ENCODE measurements at places on chromosomes 16 and 17.

DNA sequence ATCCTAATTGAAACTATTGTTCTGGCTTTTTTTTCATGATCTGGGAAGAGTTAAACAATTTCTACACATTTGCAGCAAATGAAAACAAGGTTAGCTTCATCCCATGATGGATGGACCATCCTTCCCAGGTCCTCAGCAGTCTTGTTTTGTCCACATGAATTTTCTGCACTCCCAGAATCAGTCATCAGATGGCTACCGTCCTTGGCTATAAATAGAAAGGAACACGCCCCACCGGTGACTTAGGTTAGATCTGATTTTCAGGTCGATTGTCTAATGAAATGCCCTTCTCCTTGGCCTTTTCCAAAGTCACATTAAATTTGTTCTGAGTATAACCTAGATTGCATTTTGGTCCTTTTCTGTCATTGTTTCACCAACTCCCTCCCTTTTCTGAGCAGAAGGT is 41.4 kb upstream of the NOL11 start:
- DNase-seq, result no peak

DNA sequence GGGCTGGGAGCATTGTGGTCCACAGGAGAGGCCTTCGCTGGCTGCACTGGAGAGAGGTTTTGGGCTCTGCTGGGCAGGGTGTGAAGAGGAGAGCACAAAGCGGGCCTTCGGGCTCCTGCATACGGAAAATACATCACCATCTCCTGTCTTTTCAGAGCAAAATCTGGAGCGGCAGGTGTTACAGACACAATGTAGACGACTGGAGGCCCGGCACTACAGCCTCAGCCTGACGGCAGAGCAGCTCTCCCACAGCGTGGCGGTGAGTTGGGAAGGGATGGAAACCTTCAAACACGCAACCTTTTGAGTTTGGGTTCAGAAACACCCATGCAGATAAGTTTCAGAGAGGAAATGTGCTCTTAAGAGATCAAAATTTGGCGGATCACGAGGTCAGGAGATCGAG is 17.9 kb downstream of the GINS2 start:
- no peak for DNase-seq

DNA sequence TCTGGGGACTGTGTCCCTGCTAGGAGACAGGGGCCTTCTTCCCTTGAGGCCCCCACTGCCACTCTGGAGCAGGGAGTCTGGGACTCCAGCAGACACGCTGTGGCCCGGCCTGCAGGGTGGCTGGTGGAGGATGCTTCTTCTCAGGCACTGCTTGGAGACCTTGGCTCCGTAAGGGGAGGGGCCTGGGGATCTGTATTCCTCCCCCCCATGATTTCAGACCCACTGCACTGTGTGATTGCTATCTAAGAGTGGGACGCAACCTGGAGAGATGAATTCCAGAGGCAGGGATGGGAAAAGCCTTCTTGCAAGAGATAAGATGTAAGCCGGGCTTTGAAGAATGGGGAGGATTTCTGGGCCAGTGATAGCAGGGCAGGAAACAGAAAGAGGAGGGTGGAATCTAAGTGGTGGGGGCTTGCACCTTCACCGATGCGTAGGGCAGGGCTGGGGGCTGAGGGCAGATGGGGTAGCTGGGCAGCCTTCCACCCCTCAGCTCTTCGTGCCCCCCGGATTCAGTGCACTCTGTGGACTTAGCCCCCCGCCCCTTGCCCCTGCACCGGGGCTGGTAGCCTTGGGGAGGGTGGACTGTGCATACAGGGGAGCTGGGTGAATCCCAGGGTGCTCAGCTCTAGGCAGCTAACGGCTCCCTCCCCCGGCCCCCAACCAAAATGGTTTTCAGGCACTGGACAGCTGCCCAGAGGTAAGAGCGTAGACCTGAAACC is 5.2 kb upstream of the GSE1 start:
- DNase-seq, result no peak

GRCh38 chr17:57255182-57255775 is 1.0 kb upstream of the MSI2 start:
- DNase-seq, result no peak

- no peak for DNase-seq
Observed at GRCh38 chr17:73519714-73520368, 124.4 kb downstream of the SDK2 start.

DNA sequence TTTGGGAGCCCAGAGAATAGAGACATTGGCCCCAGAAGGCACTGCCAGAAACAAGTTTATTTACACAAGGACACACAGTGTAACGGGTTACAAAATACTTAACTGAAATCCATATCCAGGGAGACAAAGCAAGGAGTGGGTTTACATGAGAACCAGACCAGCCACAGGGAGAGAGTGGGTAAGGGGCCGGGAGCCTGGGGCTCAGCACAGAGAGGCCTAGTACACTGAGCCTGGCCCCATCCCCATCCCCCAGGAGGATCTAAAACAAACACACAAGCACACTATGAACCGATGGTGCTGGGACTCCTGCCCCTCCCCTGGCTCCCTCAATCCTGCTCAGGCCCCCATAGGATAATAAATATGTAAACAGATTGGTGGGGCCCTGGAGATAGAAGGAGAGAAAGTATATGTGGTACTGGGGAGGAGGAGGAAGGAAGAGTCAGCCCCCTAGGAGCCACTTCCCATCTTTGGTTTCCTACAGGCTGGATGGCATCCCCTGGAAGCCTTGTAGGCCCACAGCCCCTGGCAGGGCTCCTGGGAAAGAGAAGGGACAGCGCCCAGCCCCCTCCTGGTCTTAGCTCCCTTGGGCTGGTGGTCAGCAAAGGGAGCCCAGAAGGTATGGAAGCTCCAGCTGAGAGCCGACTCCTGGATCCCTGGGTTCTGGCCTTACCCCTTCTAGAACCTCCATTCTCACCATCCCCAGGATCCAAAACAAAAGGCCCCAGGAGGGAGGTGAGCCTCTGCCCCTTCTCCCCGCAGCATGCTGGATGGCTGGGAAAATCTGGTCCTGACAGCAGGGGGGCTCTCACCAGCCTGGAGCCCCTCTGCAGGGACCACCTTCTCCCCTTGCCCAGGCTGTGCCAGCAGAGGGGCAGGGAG is 6.4 kb downstream of the G6PC3 start:
- no peak for DNase-seq

DNA sequence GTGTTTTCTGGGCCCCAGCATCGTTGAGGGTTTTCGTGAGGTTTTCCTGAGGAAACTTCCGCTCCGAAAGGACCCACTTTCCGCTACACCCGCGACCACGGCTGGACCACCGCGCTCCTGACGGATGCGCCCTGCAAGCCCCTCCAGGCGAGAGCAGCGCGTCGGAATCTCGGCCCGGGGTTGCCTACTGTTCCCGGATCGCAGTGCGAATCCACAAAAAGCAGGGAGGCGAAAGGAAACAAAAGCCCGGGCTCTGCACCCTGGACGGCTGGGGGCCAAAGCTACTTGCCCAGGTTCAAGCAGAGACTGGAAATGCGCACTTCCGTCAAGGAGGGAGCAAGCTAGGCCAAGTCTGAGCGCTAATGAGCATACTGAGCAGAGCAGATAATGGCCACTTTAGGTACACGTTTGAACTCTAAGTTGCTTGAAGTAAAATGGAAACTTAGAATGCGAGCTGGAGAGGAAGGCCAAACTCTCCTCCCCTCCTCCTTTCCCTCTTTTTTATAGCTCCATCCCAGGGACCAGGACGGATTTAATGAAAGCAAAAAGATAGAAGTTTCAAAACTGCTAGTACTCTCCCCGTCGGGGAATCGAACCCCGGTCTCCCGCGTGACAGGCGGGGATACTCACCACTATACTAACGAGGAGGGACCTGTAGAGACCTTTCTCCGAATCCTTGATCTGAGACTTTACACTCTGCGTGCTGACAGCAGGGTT is 11.4 kb upstream of the AURKB start:
- peak; percentile 79 for DNase-seq

DNA sequence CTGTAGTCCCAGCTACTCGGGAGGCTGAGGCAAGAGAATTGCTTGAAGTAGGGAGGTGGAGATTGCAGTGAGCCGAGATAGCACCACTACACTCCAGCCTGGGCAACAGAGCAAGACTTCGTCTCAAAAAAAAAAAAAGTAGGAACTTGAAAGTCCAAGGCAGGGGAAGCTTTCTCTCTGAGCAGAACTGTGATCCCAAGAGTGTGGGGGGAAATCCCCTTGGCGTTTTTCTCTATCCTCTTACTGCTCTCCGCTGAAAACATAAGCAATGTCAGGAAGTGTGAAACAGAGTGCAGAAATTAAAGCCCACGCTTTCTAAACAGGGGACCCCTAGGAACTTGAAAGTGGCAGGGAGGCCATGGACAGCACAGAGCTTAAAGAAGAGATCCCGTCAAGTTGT is 9.8 kb upstream of the CMTM3 start:
- DNase-seq, result no peak

- no peak for DNase-seq
Observed at GRCh38 chr17:44906763-44907728, 7.8 kb upstream of the EFTUD2 start.

- no peak for DNase-seq
Observed at GRCh38 chr16:79597277-79598062, 3.1 kb downstream of the MAF start.

- peak; percentile 68 for DNase-seq
Observed at GRCh38 chr17:36482611-36483504, 3.6 kb upstream of the ZNHIT3 start.

DNA sequence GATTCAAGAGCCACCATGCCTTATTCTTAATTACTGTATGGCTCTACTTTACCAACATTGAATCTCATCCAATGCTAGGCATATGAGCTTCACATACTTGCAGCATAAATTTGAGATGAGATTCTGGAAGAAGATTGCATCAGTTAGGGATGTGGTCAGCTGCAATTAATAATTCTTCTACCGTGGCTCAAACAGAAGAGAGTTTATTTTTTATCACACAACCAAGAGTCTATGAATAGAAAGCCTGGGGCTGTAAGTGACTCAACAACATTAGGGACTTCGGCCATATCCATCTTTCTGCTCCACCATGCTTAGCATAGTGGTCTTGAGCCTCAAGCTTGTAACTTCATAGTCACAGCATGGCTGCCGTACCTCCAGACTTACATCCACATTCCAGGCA is 179.4 kb upstream of the IRX6 start:
- no peak for DNase-seq

DNA sequence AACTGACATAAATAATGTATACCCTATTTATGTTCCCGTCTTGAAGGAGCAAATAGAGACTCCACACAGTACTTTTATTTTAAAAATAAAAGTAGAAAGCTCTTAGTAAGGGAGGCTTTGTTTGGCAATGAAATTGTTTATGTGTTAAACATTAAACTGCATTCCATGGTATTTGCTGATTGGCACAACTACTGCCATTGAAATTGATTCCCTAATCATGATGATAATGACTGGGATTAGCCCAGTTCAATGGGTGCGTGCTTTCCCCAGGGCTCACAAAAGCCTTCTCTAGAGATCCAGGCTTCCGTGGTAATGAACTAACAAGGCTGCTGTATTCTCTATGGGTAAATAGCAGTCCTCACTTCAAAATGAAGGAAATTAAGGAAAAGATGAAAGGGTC is 67.5 kb downstream of the GPRC5B start:
- DNase-seq, result no peak

GRCh38 chr17:48814504-48814903 is 2.5 kb downstream of the TTLL6 start:
- DNase-seq, result peak; percentile 50

DNA sequence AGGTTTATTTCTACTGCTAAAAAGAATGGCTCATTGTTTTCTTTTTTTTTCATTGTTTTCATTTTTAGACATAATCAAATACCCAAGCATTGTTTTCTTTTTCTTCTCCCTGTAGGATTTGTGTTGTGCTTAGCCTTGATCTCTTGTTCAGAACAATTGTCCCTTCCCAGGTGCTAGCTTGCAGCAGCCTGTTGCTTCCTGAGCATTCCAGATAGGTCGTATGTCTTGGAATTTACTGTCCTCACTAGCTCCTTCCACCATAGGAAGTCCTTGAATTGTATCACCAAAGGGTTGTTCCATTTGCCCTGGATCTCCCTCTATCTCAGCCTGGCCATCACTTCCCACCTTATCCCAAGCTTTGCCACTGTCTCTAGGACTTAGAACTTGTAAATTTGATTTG is 10.0 kb upstream of the VPS4A start:
- no peak for DNase-seq

- no peak for DNase-seq
Observed at GRCh38 chr16:65788434-65789140, 577.9 kb upstream of the CDH5 start.

DNA sequence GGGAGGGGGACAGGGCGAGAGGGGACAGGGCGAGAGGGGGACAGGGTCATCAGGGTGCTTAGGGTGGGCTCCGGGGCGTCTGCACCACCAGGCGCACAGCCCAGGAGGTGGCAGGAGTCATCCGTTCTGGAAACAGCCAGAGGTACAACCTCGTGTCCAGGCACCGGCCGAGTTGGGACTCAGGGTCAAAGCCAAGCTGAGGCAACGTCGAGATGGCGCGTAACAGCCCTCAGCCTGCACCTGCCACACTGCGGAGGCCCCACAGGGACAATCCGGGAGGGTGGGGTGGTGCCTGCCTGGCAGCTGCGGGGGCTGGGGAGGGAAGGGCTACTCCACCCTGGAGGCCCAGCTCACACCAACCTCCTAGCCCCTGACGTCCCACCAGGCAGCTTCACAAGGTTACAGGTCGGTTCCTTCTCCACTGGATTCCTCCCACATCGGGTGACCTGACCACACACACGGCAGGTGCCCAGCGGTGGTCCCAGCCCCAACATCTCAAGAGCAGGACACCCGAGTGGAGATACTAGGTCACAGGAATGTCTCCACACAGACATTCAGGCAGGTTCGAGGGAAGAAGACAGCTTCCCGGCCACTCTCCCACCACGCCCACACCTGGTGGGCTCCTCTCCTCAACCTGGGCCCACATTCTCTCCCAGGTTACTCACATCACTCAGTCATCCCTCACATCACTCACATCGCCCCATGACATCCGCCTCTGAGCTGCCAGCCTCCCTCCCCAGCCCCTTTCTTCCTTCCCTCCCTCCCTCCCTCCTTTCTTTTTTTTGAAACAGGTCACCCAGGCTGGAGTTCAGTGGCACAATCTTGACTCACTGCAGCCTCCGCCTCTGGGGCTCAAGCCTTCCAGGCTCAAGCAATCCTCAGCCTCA is 47.3 kb downstream of the RPH3AL start:
- no peak for DNase-seq

- DNase-seq, result no peak
Observed at GRCh38 chr17:41865596-41865893, 322 bp upstream of the KLHL11 start.

DNA sequence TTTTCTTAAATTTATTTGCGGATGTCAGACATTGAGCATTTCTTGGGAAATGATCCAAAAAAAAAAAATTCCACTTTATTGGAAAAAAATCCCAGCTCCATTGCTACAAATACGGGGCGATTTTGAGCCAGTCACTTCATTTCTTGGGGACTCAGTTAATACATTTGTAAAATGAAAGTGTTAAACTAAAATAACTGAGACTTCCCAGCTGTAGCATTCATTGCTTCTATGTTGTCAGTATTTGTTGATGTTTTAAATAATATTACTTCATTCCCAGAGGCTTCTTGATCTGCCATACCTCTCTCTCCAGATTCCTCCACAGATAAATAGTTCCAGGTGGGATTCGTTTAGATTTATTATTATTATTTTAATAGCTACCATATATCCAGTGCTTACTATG is 77.1 kb upstream of the HS3ST3A1 start:
- DNase-seq, result no peak

- no peak for DNase-seq
Observed at GRCh38 chr16:86245895-86246294, 264.4 kb upstream of the FOXF1 start.

GRCh38 chr17:64006361-64007088 is 8.4 kb downstream of the PRR29 start:
- DNase-seq, result no peak

GRCh38 chr16:8877894-8878522 is 4.1 kb upstream of the LITAFD start:
- DNase-seq, result no peak

Data from stimulated activated CD4-positive, alpha-beta T cell treated with anti-CD3 and anti-CD28 coated beads, TNF-alpha, amount 100 ng/mL, for 4 hours (primary cell).